ENCODE measurements at places on chromosomes 5 and 9. TPM values are rescaled to one million over a fixed set of nuclear protein-coding genes. Genes with fewer than 3 reads are reported as not detected.

Gene MARCHF3
- total RNA-seq, result 6.9 TPM

Gene WDR38
- not detected for total RNA-seq

Gene PNPLA7
- 1.2 TPM for total RNA-seq

Gene FRRS1L
- not detected for total RNA-seq

Gene GMCL2
- not detected for total RNA-seq

Gene SLC28A3
- 0.77 TPM for total RNA-seq

Gene PCDHB12
- total RNA-seq, result 2.3 TPM

Gene LCN2
- 7.7 TPM for total RNA-seq

Gene ABLIM3
- total RNA-seq, result 206 TPM

Gene S1PR3
- 2.7 TPM for total RNA-seq

Gene SLC45A2
- not detected for total RNA-seq

Gene ARID3C
- not detected for total RNA-seq

Gene STC2
- 316 TPM for total RNA-seq

Gene NAIP
- 4.1 TPM for total RNA-seq

Gene TDRD7
- 8.2 TPM for total RNA-seq

Gene GRK6
- total RNA-seq, result 52.0 TPM
